ENCODE measurements at places on chromosomes 4 and X. TPM values are rescaled to one million over a fixed set of nuclear protein-coding genes. Genes with fewer than 3 reads are reported as not detected.

DNA sequence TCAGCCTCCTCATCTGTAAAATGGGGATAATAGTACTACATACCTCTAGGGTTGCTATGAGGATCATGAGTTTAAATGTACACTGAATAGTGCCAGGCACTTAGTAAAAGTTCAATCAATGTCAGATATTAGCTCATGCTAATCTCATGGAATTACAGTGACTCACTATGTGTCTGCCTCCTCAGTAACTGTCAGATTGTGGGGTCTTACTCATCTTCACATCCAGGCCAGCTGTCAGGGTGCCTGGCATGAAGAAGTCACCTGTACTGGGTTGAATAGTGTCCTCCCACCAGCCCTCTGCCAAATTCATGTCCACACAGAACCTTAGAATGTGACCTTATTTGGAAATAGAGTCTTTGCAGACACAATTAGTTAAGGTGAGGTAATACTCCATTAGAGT lies 54.3 kb upstream of the STIM2 start:
- H3K36me3 ChIP-seq = no peaks in the 10 kb centered on the region
- H3K27me3 ChIP-seq = no peaks in the 10 kb centered on the region
- no peak overlapping the region for H3K4me3 ChIP-seq

- no peak for DNase-seq
- H3K4me3 ChIP-seq = no peak overlapping the region
- no peaks in the 10 kb centered on the region for H3K27me3 ChIP-seq
Observed at GRCh38 chr4:8817813-8818062, 53.9 kb downstream of the HMX1 start.

DNA sequence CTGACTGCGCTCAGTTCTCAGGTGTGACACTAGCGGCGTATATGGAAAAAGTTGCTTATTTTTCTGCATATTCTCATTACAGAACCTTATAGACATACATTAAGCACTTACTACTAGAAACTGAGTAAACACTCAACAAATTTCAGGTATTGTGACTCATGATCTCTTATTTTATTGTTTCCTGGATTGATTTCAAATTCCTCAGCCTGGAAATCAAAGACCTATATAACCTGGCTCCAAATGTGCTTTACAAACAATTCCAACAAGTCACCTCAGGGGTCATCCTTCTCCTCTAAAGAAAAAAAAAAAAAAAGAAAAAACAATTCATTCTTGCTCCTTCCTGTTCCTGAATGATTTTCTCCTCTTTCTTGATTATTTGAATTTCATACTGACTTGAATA lies 152.3 kb downstream of the ADAM29 start:
- no peak overlapping the region for H3K27ac ChIP-seq
- H3K36me3 ChIP-seq = no peaks in the 10 kb centered on the region
- H3K4me1 ChIP-seq = no peaks in the 10 kb centered on the region
- H3K4me3 ChIP-seq = no peak overlapping the region
- no peak for DNase-seq
- H3K27me3 ChIP-seq = no peaks in the 10 kb centered on the region

DNA sequence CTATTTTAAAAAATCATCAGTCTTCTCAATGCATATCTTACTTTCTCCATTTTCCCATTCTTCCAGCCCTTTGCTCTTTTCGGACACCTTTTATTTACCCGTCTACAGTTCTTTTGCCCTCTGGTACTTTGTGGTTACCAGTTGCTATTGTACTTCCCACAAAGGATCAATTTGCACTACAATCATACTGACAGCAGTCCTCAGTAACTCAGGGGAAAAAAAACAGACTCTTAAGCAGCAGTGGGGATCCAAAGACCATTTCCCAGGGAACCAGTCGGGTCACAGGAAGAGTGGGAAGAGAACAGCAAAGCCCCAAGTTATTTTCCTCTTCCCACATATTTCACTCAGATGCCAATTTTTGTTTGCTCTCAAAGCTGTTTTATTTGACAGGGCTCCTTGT lies 23.1 kb downstream of the DMD start:
- H3K36me3 ChIP-seq = no peaks in the 10 kb centered on the region
- no peaks in the 10 kb centered on the region for H3K27me3 ChIP-seq
- no peak for DNase-seq

- H3K27ac ChIP-seq = no peak overlapping the region
- no peak overlapping the region for H3K4me3 ChIP-seq
- H3K4me1 ChIP-seq = peaks cover 10% of the 10 kb centered on the region
Observed at GRCh38 chr4:73943555-73943954, 38.3 kb downstream of the PF4 start.

DGKK gene
- total RNA-seq = not detected

DNA sequence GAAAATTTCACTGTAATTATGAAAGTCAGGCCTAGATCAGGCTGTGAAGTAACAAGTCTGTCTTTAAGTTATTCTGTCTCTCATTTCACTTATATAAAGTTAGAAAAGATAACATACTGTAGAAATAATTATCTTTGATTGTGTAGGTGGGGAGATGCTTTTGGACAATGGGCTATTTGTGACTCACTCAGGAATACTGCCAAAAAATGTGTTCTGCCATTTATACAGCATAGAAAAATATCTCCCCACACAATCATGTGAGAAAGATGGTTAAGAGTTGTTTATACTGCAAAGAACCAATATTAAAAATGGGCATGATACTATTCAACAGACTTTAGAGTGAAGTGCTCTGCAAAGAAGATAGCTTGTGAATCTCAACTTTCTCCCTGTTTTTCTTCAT lies 95.0 kb upstream of the GABRA2 start:
- no peaks in the 10 kb centered on the region for H3K36me3 ChIP-seq
- H3K27me3 ChIP-seq = no peaks in the 10 kb centered on the region
- H3K4me1 ChIP-seq = no peaks in the 10 kb centered on the region
- no peak overlapping the region for H3K4me3 ChIP-seq

GRCh38 chrX:14964500-14964899 lies 91.3 kb downstream of the MOSPD2 start:
- H3K27me3 ChIP-seq = no peaks in the 10 kb centered on the region
- DNase-seq = no peak
- no peaks in the 10 kb centered on the region for H3K4me1 ChIP-seq

GRCh38 chr4:26459054-26459755 lies 31.1 kb downstream of the CCKAR start:
- H3K4me1 ChIP-seq = peaks cover 5% of the 10 kb centered on the region
- no peaks in the 10 kb centered on the region for H3K36me3 ChIP-seq
- no peak overlapping the region for H3K4me3 ChIP-seq

DNA sequence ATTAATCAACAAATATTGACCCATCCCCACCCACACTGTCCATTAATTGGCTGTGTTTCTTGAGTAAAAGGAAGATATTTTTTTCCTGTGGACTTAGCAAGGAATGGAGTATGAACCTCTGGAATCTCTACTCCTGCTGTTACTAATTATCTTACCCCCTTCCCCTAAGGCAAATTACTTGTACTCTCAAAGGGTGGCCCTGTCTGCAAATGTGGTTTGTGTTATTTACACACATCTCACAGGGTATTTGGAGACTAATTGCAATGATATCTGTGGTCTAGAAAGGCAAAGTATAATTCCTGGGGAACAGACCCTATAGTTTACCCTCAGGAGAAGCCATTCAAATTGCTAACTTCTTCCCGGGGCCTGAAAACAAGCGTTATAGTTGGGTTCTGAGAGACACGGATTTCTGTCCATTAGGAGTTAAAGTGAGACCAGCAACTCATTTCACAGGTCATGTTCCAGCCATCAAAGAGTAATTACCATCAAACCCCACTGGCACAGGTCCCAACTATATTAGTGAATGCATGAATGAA lies 133.0 kb upstream of the RASGEF1B start:
- H3K27me3 ChIP-seq = no peaks in the 10 kb centered on the region
- H3K4me3 ChIP-seq = no peak overlapping the region
- no peak for DNase-seq
- peaks cover 12% of the 10 kb centered on the region for H3K4me1 ChIP-seq
- H3K27ac ChIP-seq = no peak overlapping the region

DNA sequence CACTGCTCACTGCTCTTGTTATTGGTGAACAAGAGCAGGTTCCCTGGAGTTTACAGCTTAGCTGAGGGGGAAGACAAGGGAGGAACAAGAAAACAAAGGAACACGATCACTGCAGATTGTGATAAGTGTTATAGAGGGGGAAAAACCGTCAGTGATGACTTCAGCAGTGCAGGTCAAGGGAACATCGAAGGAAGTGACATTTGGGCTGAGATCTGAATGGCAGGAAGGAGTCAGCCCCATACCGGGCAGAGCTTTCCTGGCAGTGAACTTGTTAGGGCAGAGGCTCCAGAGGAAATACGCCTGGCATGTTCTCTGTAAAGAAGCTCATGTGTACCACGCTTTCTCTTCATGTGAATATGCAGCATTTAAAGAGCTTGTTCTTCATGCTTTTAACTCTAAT lies 78.1 kb downstream of the LDB2 start:
- no peaks in the 10 kb centered on the region for H3K36me3 ChIP-seq
- H3K27ac ChIP-seq = no peak overlapping the region
- H3K4me1 ChIP-seq = no peaks in the 10 kb centered on the region
- no peaks in the 10 kb centered on the region for H3K27me3 ChIP-seq
- H3K4me3 ChIP-seq = no peak overlapping the region
- no peak for DNase-seq

DNA sequence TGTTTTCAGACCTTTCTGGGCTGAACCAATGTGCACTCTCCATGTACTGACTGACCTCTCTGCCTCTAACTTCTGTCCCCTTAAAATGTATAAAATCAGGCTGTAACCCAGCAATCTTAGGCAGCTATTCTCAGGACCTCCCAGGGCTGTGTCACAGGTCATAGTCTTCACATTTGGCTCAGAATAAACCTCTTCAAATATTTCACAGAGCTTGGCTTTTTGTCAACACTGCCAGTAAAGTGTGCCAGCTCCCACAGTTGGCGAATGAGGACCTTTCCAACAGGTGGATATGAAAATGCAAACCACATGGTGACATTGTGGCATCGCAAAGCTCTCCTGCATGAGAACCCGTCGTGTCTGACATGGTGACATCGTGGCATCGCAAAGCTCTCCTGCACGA lies 76.4 kb downstream of the ACOX3 start:
- H3K27me3 ChIP-seq = no peaks in the 10 kb centered on the region
- H3K27ac ChIP-seq = no peak overlapping the region
- DNase-seq = no peak
- no peaks in the 10 kb centered on the region for H3K4me1 ChIP-seq
- H3K36me3 ChIP-seq = peaks cover 35% of the 10 kb centered on the region

GRCh38 chr4:122309988-122310626 lies 68.7 kb upstream of the ADAD1 start:
- no peaks in the 10 kb centered on the region for H3K27me3 ChIP-seq
- DNase-seq = no peak
- H3K4me1 ChIP-seq = no peaks in the 10 kb centered on the region
- peaks cover 81% of the 10 kb centered on the region for H3K36me3 ChIP-seq
- H3K27ac ChIP-seq = no peak overlapping the region

GRCh38 chr4:55768291-55768690 lies 51.3 kb upstream of the EXOC1L start:
- no peak overlapping the region for H3K27ac ChIP-seq
- no peak for DNase-seq
- no peak overlapping the region for H3K4me3 ChIP-seq
- no peaks in the 10 kb centered on the region for H3K4me1 ChIP-seq
- H3K27me3 ChIP-seq = no peaks in the 10 kb centered on the region

GRCh38 chr4:127759228-127759820 lies 22.8 kb upstream of the HSPA4L start:
- H3K27me3 ChIP-seq = no peaks in the 10 kb centered on the region
- DNase-seq = no peak
- no peaks in the 10 kb centered on the region for H3K36me3 ChIP-seq
- H3K27ac ChIP-seq = no peak overlapping the region
- no peak overlapping the region for H3K4me3 ChIP-seq

DNA sequence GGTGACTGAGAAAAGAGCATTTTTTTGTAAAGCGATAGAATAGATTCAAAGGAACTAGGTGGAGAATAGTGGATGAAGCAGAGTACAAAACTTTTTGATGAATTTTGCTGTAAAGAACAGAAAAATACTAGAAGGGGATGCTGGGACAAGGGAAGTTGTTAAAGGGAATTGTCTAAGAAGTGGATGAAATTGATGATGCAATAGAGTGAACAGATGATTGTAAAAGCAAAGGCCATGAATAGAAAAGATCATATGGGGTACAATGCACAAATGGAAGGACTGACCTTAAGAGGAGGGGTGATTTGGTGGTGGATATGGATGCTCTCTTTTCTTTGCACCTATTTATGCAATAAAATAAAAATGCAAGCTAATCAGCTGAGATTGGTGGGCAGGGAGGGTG lies 262.7 kb upstream of the MAD2L1 start:
- no peak overlapping the region for H3K4me3 ChIP-seq
- no peaks in the 10 kb centered on the region for H3K27me3 ChIP-seq
- DNase-seq = no peak
- no peaks in the 10 kb centered on the region for H3K4me1 ChIP-seq
